ENCODE measurements at places on chromosomes 1 and 21.

- DNase-seq, result no peak
Measured at GRCh38 chr1:55396381-55396891, 181.3 kb upstream of the USP24 start.

DNA sequence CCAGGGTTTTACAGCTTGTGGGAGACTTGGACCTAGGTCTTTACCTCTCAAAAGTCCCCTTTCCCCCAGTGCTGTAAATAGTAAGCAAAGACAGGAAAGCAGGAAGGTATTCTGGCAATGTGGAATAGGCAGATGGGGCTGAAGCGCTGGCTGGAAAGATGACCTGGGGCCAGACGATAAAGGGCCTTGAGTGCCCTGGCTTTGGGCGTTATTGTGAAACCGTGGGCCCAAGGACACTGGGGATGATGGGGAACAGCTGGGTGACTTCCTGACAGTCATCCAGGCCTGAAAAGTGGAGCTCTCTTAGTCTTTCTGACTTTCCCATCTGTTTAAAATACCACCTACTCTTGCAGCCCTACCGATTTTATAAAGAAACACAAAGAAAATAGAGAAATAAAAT is 16.3 kb downstream of the URB2 start:
- no peak for DNase-seq

DNA sequence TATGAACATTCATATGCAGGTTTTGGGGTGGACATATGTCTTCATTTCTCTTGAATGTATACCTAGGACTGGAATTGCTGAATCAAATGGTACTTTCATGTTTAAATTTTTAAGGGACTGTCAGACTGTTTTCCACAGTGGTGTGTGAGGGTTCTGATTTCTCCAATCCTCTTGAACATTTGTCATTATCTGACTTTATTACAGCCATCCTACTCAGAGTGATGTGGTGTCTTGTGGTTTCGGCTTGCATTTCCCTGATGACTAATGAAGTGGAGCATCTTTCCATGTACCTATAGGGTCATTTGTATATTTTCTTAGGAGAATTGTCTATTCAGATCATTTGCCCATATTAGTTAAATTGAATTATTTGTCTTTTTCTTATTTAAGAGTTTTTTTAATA is 35.4 kb upstream of the ZNF281 start:
- no peak for DNase-seq

- DNase-seq, result no peak
Measured at GRCh38 chr1:116919802-116920201, 10.1 kb downstream of the PTGFRN start.

DNA sequence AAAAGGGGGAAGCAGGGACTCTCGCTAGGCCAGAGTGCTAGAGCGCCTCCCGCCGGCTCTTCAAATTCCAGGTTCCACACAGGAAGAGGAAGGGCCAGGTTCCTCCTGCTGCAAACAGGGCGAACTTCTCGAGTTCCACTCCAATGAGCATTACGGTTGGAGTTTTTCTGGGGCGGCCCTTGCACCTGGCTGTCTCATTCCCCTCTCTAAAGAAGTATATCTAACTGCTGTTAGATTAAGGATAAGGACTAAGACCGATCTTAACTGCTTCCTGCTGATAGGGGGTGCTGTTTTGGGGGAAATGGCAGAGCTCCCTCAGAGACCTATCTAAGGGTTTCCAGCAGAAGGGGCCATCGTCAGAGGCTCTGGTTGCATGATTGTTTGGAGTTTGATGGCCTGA is 138.0 kb downstream of the RABGAP1L start:
- DNase-seq, result no peak

DNA sequence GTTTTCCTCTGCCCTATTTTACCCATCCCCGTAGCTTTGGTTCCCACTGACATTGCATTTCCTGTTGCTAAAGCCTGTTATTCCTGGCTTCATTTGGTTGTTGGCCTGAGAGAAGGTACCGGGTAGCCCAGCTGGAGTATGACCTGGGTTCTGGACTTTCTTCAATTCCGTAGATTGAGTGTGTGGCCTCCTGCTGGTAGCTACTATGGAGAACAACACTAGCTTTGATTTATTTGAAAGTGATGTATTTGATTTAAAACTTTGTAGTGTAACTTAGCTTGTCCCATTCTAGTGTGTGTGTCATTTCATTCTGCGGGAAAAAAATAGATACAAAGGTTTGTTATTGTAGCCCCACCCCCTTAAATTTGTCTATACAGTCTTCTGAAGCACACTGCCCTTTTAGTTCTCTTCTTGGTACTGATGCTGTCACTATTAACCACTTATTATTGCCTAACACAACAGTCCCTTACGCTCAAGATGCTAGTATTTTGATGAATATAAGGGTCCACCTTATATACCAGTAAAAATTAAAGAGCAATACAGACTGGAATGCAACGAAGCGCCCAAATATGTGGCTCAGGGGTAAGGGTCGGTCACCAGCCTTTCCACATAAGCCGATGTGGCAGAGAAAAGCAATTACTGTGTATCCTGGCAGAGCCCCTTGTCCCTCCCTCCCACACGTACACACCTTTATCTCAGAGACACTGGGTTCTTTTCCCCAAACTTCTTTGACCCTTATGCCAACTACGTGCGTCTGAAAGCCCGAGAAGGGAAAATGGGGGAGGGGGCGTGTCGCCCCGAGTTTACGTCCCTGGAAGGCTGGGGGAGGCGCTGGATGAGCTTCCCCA is 643 bp upstream of the MOV10 start:
- DNase-seq, result peak; percentile 46

- DNase-seq, result no peak
Measured at GRCh38 chr1:153573351-153573750, 7.7 kb upstream of the S100A2 start.

GRCh38 chr1:66266756-66267155 is 267.2 kb upstream of the SGIP1 start:
- DNase-seq, result no peak

GRCh38 chr1:223864084-223864483 is 18.3 kb upstream of the TP53BP2 start:
- no peak for DNase-seq

DNA sequence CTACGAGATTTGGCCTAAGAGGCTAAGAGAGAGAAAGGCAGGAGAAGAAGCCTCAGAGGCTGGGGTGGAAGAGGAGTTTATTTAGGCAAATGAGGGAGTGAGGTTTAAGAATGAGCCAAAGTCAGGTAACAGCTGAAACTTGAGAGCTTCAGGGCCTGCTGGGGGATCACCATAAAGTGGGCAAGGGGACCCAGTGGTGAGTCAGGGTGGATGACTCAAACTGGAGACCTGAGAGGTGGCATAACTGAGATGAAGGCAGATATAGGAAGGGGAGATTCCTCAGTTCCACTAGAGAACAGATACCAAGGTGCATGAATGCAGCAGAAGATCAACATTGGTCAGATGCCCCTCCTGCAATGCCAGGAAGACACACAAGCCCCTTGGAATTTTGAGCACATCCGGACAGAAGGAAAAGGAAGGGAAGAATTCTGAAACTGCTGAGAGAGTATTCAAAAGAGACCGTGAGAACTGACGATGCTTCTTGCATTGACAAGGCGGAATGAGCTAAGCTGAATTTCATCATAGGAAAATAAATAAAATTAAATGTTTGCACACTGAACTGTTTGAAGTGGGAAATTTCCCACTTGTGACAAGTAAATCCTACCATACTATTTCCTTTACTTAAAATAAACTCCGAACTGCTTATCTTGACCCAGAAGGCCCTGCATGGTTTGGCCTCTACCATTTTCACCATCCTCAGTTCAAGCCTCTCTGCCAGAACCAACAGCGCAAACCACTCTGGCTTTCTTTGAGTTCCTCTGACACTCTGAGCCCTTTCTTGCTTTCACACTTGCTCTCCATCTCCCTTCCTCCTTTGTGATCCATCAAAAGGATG is 94.1 kb downstream of the NMNAT2 start:
- no peak for DNase-seq
